ENCODE measurements at places on chromosomes 13 and 19. TPM values are rescaled to one million over a fixed set of nuclear protein-coding genes. Genes with fewer than 3 reads are reported as not detected.

- no peak for DNase-seq
Observed at GRCh38 chr13:49063497-49063896, 87.8 kb downstream of the FNDC3A start.

GRCh38 chr13:36163286-36163685, 32.1 kb upstream of the DCLK1 start:
- no peak for DNase-seq

DNA sequence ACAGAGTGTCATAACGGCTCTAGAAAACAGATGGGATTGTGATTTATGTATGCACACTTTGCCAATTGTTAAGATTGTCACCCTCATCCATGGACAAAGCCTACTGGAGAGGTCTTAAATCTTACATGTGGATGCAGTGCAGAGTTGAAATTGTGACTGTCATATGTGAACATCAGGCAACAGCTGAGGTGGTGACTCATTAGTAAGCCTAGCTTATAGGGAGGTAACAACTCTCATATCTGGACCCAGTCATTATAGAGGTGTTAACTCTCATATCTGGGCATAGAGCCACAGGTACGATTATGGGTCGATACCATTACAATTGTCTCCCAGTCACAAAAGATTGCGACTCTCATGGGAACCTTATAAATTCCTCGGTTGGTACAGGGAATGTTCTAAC, 29.8 kb upstream of the ZNF254 start:
- DNase-seq: no peak

GRCh38 chr13:63299866-63300394, 1884.3 kb upstream of the PCDH20 start:
- DNase-seq: no peak

- no peak for DNase-seq
Observed at GRCh38 chr13:45194081-45194939, 6.5 kb downstream of the KCTD4 start.

DNA sequence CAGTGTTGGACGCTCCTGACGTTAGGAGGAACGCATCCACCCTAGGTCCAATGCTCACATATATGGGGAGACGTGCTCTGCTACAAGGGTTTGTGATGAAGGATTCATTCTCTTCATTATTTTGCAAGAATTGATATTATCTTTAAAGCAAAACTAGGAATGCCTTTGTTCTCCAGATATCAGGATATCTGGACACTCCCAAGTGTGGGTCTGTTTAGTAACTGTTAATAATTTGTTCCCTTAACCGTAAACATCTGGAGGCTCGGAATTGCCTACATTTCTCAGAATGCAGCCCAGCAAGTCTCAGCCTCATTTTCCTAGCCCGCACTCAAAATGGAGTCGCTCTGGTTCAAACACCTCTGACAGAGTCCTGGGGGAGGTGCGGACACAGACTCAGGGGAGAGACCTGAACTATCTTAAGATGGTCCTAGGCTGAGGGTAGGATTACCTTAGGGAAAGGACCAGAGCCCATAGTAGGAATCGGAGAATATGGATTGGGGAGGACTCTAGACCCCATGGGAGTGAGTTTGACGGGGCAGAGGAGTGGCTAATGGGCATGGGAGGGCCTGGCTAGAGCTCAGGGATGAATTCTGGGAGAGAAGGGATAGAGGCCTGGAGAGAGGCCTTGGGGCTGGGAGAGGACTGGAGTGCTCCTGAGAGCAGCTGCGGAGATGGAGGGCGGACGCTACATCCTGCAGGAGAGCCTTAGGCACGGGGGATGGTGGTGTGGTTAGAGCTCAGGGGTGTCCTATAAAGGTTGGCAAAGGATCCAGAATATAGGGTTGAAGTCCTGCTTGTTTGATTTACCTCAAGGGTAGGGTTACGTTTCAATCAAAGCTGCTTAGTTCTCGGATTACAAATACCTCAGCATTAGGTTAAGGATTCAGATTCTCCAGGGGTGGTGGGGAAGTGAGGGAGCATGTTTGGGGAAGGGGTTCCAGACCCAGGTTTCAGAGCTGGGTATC, 43.2 kb downstream of the ZNF331 start:
- DNase-seq: no peak

DNA sequence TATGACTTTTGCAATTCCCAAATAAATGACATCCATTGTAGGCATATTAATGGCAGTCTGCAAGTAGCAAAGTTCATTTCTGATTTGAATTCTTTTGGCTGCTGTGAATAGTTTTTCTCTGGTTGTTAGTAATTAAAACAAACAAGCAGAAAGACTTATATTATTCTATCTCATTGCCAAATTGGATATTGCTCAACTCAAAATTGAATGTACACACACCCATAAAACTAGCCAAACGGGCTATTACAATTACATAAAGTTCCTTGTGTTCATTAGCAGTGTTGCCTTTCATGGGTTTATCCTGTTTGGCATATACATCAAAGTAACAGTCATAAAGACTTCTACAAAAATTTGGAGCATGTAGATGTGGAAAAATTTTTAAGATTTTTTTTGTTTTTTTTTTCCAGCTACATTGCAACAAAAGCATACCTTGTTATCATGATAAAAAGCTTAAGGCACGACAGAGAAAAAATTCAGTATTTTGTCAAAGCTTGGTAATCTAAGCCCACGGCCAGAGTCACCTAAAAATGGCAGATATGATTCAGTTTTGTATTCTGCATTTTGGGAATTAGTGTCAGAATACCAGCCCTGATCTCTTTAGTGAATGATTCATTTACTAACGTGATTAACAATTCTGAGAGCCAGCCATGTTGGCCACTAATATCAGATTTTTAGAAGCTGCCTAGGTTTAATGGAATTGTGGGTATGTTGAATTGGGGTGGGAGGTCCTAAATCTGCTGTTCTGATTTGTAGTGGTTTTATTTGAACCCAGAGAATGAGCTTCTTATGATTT, 108.4 kb downstream of the KLF5 start:
- DNase-seq: no peak

GRCh38 chr19:49327878-49328544, 3.0 kb upstream of the SLC6A16 start:
- DNase-seq: no peak

DNA sequence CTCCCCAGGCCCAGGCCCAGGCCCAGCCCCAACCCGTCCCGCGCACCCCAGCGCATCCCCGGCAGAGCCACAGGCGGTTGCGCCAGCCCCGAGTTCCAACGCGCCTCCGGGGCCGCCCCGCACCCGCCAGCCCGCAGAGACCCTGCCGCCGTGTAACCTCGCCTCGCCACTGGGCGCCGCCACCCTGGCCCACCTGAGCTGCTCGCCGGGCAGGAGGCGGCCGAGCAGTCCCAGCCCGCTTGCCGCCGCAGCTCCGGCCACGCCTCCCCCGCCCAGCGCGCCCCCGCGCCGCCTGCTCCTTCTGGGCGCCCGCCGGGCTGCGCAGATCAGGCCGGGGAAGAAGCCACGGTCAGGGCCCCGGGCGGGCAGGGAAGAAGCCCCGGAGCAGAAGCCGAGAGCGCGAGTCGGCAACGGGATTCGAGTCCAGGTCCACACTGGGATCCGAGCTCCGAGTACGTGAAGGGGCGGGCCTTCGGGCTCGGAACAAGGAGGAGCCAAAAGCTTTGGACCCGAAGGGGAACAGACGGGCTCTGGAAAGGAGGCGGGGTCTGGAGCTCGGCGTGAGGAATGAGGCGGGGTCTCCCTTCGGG, at the start of gene MBOAT7:
Gene MBOAT7, minus strand, starts transcription at position 436 of the 590 bp plus-strand sequence. CDS start 1,072 bp downstream, outside the sequence.
- DNase-seq: no peak

- DNase-seq: no peak
Observed at GRCh38 chr19:48514123-48514458, 2.5 kb upstream of the LMTK3 start.

DNA sequence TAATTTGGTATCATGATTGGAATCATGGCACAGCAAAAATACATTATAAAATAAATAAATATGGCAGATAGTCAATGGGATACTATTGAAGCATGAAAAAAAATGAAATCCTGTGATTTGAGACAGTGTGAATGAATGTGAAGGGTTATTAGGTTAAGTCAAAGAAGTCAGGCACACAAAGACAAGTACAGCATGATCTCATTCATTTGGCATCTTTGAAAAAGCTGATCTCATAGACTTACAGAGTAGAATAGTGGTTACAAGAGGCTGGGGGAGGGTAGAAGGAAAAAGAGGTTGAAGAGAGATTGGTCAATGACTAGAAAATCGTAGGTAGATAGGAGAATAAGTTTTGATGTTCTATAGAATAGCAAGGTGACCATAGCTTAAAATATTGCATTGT, 295.1 kb upstream of the SLITRK5 start:
- DNase-seq: no peak

Gene PRODH2
- polyA plus RNA-seq: 0.18 TPM

Gene RCBTB1
- 10.6 TPM for polyA plus RNA-seq

- no peak for DNase-seq
Observed at GRCh38 chr13:21987793-21988192, 316.9 kb downstream of the FGF9 start.

Gene NUDT15
- 9.9 TPM for polyA plus RNA-seq

DNA sequence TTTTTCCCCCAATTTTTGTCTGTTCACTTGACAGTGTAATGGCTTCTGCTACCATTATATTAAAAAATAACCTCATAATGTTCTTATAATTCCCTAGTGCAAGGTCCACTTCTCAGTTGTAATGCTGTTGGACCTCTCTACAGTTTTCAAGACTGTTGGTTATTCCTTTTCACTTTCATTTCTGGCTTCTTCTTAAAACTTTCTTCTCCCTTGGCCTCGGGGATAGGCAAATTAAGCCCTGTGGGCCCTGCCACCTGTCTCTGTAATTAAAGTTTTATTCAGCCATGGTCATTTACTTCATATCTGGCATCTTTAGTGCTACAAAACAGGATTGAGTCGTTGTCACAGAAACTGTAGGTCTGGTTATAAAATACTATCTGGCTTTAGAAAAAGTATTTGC, 313.5 kb downstream of the KLF12 start:
- DNase-seq: no peak

Gene LACC1
- 4.9 TPM for polyA plus RNA-seq

- DNase-seq: no peak
Observed at GRCh38 chr13:47036294-47037008, 139.6 kb upstream of the HTR2A start.

Gene CYP4F12
- 31.0 TPM for polyA plus RNA-seq

Gene CFAP97D2
- polyA plus RNA-seq: not detected

Data from urinary bladder (tissue), 4 donors.